ENCODE measurements at places on chromosomes 1 and 21. TPM values are rescaled to one million over a fixed set of nuclear protein-coding genes. Genes with fewer than 3 reads are reported as not detected.

KRTAP12-2 gene
- not detected for total RNA-seq

DUSP10 gene
- total RNA-seq = 5.3 TPM

NRAS gene
- total RNA-seq = 17.9 TPM

IFNGR2 gene
- 56.2 TPM for total RNA-seq

PLEKHA6 gene
- total RNA-seq = 3.9 TPM

DNA sequence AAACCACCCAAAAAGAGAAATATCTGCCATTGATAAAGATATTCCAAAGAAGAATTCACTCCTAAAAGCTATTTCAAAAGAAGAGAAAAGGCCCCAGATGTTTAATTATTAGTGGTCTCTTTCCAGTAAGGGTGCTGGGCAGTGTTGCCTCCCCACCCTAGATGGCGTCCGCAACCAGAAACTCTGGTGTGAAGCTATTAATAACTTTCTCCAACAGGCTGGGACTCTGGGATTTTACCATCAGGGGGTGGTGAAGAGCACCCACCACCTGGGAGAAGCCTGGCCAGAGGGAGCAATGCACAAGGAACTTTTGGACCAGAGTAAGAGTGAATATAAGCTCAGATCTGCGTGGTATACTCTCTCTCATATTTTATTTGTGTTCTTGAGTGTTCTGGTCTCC, 115.4 kb upstream of the TIAM1 start:
- DNase-seq = no peak

- no peak for DNase-seq
Observed at GRCh38 chr21:43341378-43342161, 85.4 kb downstream of the SIK1 start.

DNA sequence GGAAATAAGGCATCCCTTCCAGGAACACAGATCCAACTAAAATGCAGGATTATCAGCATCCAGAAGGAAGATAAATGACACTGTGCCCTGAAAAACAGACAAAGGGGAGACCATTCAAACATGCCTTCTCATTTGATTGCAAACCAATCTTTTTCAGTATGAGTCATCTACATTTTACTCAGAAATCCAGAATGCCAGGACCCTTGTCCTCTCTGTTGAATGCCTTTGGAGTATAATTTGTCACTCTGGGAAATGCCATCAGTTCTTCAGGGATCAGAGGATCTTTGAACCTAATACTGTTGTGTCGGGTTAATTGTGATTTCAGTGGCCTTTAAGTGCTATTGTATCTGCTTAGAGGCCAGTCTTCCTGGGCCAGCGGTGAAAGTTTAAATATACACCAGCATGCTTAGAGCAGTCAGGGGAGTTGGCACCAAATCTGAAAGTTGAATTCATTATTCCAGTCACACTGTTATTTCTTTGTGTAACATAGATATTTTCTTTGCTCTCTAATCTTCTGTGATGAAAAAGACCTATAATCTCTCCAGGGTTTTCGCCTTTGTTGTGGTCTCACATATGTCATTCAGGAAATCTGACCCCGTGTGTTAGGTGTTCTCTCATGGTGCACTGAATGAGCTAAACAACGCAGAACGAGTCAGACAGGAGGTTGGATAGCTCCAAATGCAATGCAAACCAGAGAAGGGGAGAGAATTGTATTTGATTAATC, 364.8 kb upstream of the SGIP1 start:
- DNase-seq = no peak

DNA sequence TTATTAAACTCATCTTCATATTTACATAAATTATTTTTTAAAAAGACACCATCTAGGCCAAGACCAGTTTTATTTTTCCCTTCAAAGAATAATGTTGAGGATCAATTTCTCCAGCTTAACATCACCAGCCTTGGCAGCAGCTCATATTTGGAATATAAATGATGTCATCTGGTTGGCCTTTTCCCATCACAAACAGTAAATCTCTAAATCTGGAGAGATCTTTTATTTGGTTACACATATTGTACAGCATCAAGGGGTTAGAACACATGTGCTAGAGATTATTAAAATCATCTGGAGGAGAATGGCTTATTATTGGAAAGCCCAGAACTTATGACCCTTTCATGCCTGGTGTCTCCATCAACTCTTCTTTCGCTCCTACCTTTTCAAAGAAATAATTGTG, 508.8 kb downstream of the PLPP3 start:
- DNase-seq = no peak

- DNase-seq = no peak
Observed at GRCh38 chr1:25936947-25937346, 30.7 kb upstream of the STMN1 start.

DNA sequence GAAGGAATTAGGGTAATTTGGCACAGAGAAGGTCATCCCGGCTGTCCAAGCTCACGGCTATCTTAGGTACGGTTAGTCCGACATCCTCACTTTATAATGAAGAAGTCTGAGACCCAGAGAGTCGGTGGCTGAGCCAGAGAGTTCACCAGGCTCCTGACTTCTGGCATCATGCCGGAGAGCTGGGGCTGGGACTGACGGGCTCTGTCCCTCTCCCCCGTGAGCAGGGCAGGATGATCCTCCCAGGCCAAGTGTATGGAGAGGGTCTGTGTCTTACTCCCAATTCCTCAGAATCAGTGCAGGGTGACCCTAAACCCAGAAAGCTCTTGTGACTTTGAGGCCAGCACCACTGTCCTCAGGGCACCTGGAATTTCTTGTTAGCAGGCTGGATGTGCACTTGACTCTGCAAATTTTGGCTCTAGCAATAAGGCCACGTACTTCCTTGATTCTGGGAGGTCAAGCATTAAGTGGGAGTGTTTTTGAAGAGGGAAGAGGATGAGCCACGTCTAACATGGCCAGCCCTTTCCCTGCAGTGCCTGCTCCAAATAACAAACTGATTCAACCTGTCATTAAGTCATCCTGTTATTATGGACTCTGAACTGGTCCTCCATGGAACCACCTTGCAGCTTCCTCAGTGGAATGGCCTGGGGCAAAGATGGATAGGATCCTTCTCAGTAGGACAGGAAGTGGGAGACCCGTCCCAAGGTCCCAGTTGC, 20.8 kb upstream of the BTG2 start:
- DNase-seq = no peak

- no peak for DNase-seq
Observed at GRCh38 chr1:9230869-9231533, 3.6 kb upstream of the H6PD start.

GRCh38 chr1:206951318-206952100, 5.2 kb upstream of the PIGR start:
- DNase-seq = no peak

- DNase-seq = no peak
Observed at GRCh38 chr1:97352936-97353382, 567.9 kb downstream of the DPYD start.

GRCh38 chr1:230043081-230043480, 24.0 kb upstream of the GALNT2 start:
- DNase-seq = no peak

GRCh38 chr21:28781602-28782276, 210.9 kb downstream of the LTN1 start:
- DNase-seq = no peak

GRCh38 chr1:239011382-239011781, 375.0 kb upstream of the CHRM3 start:
- DNase-seq = no peak

- DNase-seq = no peak
Observed at GRCh38 chr21:42739061-42739931, 85.9 kb downstream of the PDE9A start.

GRCh38 chr1:111406321-111406768, 21.2 kb downstream of the OVGP1 start:
- DNase-seq = no peak
